Effector memory CD4-positive, alpha-beta T cell (primary cell): ENCODE measurements at places on chromosomes 7 and 10.

- DNase-seq: no peak
Observed at GRCh38 chr10:31149835-31150512, 118.3 kb upstream of the ZNF438 start.

GRCh38 chr7:79141252-79141651, 312.2 kb downstream of the MAGI2 start:
- no peak for DNase-seq

DNA sequence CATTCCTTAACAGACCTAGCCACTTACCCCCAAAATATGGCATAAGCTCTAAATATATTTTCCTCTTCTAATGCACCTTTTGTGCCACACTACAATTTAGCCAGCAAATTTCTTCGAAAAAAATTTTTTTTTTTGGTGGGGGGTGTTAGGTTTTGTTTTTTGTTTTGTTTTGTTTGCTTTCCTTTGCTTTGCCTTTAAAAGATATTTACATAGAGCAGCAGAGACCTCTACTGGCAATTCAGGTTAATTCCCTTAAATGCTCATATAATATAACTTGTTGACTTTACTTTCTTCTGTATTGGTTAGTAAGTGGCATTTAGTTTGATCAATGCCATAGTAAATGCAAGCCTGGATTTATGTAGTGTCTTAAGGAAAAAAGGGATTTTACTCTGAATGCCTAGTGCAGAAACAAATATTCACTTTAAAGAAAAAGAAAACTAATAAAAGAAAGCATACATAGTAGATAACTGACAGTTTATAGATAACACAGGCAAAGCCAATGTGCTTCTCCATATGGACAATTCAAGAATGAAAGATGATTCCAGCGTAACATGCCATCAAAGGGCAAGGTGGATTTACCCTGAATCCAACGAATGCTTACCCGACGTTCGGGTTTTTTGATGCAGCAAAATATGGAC, 1250.6 kb downstream of the GATA3 start:
- no peak for DNase-seq

GRCh38 chr10:14774214-14774580, 500 bp downstream of the FAM107B start:
- no peak for DNase-seq

- no peak for DNase-seq
Observed at GRCh38 chr10:77974396-77975074, 48.0 kb upstream of the DLG5 start.

DNA sequence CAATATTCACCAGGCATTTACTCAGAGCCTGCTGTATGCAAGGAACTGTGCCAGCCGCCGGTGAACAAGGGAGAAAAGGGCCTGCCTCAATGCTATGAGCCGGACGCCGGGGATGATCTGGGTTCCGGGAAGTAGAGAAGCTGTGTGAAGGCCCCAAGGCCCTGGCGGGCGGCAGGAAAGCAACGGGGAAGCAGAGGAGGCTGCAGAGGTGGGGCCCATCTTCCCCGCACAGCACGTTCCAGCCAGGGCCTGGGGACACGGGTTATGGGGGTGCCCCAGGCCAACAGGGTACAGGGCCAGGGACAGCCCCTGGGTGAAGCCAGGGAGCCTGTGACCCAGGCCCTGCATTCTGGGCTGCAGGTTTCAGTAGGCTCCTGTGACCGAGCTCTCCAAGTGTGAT, 179.3 kb downstream of the MAD1L1 start:
- no peak for DNase-seq

GRCh38 chr10:112080231-112080630, 103.3 kb downstream of the GPAM start:
- DNase-seq: no peak

DNA sequence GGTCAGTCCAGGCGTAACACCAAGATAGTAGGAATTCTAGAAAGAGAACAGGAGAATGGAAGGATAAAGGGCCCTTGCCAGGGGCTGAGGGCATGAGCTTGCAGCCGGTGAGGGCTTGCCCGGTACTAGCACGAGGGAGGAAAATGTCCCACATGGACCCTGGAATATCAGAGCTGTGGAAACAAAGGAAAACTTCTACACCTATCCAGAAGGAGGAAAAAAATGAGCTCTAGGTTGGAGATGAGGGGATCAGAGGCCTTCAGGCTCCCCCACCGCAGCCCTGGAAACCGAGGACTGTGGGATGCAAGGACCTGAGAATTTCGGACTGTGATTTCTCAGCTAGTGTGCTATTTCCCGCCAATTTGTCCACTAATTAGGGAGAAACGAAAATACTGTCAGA, 22.1 kb downstream of the RAMP3 start:
- no peak for DNase-seq

DNA sequence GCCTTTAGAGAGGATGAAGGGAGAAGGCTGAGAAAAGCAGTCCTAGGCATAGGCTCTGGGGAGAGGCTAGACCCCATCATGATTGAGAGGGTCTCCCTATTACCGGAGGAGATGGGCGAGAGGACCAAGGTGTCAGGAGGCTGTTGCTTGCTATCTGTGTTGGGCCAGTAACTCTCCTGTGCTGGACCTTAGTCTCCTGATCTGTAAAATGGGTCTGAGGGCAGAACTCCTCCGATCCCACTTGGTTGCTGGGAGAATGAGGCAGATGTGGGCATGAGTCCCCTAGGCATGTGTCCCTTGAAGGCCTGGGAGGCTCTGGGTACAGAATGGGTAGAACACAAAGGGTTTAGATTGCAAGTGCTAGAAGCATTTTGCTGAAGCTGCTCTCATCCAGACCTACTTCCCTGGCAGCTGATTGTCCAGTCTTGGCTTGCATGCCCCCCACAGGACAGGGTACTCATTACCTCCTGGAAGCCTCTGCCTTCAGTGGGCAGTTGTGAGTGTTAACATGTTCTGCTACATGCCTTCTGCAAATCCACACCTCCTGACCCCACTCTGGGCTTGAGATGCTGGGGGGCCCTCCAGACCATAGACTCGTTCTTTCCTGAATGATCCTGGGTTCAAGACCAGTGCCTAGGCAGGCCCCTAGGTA, 4.4 kb downstream of the ZMIZ1 start:
- no peak for DNase-seq

DNA sequence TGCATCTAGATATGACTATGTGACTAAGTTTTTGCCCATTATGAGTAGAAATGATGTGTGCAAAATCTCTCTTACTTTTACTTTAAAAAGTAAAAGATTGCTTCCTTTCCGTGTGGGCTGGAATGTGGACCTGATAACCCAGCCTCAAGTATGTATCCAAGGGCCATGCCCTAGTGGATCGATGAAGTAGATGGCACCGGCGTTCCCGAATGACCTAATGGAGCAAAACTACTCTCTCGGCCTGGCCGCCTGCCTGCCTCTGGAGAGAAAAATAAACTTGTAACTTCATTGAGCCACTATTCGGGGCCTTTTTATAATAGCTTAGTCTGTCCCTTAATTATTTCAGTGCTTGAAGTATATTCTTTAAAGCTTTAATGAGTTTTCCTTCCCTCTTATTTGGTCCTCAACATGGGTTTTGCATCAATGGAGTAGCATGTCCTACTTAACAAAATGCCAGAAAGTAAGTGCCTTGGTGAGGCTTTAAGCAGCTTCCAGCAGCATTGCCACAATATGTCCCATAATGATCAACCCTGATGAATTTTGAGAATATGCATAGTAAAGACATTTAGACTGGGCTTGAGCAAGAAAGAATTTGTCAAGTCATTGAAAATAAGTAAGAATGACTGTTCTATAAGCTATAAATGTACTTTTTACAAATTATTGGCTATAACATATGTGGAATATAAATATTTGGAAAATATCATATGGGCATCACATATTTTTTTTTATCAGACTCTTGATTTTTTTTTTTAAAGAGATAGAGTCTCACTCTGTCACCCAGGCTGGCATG, 61.4 kb downstream of the PLXDC2 start:
- DNase-seq: no peak

GRCh38 chr7:49768254-49768653, 5.2 kb upstream of the VWC2 start:
- DNase-seq: no peak

DNA sequence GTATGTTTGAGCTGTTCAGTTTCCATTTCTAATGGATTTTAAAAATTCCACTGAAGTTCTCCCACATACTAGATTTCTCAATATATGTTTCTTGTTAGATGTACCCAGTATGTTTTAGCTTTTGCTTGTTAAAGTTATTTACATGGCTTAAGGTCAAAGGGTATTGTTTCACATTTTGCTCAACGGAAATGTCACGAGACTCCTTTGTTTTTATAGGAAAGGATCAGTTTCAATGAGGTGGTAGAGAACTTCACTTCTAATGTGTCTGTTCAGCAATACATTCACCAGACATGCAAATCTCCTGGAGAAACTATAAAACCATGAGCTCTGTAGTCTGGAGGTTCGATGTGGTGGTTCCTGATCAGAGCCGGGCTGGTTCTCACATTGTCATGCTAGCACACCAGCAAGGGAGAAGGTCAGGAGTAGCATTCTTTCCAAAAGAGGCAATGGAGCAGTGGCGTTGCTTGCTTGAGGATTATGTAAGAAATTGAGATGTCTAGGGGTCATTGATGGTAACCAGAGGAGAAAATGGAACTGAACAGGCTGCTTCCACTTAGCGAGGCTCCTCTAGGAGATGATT, 114.0 kb downstream of the RAB18 start:
- DNase-seq: no peak

DNA sequence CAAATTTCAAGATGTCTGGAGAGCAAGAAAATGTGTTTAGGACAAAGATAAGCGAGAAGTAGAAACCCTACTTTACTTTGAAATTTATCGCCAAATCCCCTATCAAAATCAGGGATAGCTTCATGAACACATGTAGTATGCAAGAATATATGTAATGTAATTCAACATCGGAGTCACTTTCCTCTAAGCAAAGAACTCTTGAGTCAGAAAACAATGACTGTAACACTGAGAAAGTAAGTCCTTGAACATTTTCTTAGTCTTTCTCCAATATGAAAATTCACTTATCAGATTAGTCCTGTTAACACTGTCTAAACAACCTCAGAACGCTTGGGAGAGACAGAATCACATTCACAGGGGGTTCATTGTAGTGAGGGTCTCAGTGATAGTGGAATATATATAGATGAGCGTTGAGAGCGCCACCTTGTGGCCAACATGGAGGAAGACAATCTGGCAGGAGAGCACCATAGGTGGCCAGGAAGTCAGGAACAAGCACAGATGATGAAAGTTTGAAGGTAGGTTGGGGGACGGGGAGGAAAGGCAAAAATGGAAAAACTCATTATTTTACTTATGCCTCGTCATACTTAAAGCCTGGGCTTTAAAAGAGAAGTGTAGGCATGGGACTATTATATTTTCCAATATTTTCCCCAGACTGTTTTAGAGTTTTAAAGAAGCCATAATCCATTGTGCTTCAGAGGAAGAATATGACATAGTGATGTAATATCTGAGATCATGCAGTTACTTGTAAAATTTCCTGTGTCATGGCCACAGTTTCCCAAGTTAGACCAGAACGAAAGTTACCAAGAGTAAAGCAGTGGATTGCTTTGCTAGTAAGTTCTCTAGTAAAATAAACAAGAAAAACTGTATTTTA, 115.5 kb upstream of the GNAI1 start:
- DNase-seq: no peak

DNA sequence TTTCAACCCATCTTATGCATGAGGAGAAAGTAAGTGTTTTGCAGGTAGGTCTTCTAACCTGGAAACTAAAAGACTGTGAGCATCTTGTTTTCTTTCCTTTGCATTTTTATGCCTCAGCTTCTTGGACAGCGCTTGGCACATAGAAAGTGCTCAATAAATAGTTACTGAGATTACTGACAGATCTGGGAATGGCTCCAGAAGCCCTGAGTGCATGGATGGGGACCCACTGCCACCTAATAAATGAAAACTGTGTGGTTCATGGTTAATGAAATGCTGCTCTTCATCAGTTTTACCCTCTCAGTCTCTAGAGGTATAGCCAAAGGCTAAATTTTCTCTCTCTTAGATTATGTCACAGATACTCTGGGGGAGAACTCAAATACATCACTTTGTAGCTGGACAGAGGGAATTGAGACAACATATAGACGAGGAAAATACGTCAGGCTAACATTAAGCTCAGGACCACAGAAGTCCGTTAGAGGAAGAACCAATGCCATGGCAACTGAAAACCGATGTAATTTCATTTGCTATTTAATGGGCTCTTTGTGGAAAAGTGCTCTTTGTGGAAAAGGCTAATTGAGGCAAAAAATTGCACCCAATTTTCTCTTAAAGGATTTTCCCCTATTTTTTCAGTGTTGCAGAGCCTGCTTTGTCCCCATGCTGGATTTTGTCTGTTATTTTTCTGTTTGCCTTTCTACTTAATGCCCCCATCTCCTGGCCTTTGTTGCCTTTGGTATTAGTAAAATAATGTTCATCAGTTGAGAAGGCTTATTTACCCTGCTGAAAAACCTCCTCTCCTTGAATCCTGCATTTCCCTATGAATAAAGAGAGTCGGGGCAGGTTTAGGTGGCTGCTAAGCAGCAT, 17.8 kb downstream of the ASB4 start:
- no peak for DNase-seq

DNA sequence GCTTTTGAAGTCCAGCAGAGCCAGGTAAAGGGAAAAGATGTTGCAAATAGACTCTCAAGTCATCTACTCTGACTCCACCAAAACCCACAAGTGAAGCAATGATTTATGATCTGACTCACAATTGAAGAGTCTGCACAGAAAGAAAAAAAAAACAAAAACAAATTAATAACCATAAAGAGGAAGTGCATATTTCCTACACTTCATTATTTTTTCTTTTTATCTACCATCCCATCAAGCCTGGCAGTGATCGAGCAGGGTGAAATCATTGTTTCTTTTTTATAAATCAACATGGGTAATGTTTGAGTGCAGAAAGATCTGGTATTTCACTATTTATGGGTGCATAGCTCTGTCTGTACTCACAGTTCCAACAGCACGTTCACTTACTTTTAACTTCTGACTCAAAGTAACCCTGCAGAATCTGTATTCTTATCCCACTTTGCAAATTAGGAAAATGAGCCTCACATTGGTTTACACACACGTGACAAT, 829.0 kb downstream of the TNS3 start:
- no peak for DNase-seq

GRCh38 chr10:7756360-7756992, 31.3 kb downstream of the KIN start:
- no peak for DNase-seq

DNA sequence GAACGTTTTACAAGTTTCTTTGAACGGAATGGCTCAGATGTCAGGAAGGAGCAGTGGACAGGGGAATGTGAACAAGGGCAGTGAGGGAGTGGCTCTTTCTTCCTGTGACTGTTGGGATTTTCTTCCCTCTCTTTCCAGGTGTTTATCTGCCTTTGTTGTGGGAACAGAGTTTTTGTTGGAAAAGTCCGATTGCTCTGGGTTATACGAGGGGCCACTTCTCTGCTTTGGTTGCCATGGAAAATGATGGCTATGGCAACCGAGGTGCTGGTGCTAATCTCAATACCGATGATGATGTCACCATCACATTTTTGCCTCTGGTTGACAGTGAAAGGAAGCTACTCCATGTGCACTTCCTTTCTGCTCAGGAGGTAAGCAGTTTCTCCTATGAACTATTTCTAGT, 41.4 kb downstream of the ZRANB1 start:
- no peak for DNase-seq

DNA sequence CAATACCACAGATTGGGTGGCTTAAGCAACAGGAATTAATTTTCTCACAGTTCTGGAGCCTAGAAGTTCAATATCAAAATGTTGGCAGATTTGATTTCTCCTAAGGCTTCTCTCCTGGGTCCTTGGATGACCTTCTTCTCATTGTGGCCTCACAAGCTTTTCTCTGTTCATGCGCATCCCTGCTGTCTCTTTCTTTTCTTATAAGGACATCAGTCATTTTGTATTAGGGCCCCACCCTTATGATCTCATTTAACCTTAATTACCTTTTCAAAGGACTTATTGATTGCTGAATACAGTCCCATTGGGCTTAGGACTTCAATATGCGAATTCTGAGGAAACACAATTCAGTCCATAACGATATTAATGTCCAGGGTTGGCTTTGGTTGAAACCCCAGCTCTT, 285.4 kb downstream of the HDAC9 start:
- no peak for DNase-seq
